ENCODE measurements at places on chromosomes 6 and 20.
A peak's percentile ranks its signal among the peaks of the same experiment; 100 is the strongest.

- DNase-seq, result no peak
These were observed 248.7 kb upstream of the ASCC3 start for GRCh38 chr6:101129851-101130250.

DNA sequence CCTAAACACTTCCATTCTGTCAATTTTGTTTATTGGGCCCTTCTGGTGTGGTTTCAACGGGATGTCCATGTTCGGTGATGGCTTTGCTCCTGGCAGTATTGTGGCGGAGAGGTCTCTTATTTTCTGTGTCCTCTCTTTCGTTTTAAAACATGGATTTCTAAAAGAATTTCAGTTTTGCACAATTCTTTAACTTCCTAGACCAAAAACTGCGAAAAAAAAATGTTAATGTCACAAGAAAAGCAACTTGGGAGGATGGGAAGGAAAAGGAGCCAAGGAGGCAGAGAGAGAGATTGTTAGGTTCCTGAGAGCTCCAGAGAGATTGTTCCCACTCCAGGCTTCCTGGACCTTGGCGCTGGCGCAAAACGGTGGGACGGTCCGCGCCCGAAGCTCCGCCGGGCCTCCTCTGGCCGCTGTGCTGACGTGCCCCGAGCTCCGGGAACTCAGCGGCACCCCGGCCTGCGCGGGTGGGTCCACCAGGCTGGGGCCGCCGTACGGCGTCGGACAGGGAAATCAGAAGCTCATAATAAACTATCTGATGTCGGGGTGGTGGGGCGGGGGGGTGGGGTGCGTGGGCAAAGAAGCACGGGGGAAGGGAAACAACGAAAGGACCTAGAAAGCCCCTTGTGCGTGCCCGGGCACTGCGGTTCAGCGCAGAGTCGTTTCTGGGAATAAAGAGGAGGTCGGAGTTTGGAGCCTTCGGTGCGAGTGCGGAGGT, 951 bp upstream of the OLIG3 start:
- DNase-seq, result no peak

- DNase-seq, result no peak
These were observed 336.8 kb upstream of the SASH1 start for GRCh38 chr6:148005806-148006205.

GRCh38 chr6:149751239-149751638, 1.7 kb downstream of the PCMT1 start:
- no peak for DNase-seq

DNA sequence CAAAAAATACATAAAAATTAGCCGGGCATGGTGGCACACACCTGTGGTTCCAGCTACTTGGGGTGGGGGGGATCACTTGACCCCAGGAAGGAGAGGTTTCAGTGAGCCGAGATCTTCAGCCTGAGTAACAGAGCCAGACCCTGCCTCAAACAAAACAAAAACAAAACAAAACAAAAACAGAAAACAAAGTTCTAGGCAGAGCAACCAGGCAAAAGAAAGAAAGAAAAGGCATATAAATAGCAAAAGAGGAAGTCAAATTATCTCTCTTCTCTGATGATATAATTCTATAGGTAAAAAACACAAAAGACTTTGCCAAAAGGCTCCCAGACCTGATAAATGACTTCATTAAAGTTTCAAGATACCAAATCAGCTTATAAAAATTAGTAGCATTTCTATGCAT, 446.9 kb downstream of the HAO1 start:
- no peak for DNase-seq

GRCh38 chr20:52793339-52793963, 178.7 kb upstream of the TSHZ2 start:
- no peak for DNase-seq

- DNase-seq, result no peak
These were observed 212.9 kb downstream of the TMEM200A start for GRCh38 chr6:130578713-130579112.

GRCh38 chr20:58669287-58670006, 18.4 kb downstream of the STX16 start:
- peak; percentile 32 for DNase-seq

DNA sequence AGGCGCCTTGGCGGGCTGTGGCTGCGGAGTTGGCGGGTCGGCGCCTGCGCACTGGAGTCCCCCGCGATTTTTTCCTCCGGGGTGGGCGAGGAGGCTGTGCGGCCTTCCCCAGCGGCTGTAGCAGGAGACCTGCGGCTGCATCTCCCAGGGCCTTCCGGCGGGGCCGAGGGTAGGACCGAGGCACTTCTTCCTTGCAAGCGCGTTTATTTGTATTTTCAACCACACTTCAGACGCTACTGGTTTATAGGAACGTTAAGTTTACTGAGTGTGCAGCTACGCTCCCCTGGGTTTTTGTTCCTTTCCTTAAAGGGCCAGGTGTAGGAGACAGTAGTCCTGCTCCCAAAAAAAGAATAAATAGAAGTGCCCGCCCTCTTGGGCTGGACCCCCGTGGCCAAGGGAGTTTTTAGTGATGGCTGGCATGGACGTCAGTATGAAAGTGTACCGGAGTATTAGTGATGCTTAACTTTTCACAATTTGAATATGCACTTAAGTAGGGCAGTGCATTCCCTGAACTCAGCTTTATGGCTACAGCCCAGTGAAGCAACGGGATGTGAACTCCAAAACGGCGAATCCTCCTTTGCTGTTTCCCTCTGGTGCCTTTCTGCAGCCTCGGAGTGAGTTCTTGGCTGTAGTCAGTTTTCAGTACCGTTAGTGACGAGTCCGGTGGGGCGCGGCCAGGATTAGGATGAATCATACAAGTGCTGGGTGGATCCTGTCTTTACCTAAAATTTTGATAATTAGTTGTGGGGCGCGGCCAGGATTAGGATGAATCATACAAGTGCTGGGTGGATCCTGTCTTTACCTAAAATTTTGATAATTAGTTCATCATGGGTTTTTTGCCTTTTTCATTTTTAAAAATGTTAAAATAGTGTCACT, 1.0 kb upstream of the FBXO5 start:
- no peak for DNase-seq

- no peak for DNase-seq
These were observed 35.9 kb upstream of the LTV1 start for GRCh38 chr6:143807103-143807772.

DNA sequence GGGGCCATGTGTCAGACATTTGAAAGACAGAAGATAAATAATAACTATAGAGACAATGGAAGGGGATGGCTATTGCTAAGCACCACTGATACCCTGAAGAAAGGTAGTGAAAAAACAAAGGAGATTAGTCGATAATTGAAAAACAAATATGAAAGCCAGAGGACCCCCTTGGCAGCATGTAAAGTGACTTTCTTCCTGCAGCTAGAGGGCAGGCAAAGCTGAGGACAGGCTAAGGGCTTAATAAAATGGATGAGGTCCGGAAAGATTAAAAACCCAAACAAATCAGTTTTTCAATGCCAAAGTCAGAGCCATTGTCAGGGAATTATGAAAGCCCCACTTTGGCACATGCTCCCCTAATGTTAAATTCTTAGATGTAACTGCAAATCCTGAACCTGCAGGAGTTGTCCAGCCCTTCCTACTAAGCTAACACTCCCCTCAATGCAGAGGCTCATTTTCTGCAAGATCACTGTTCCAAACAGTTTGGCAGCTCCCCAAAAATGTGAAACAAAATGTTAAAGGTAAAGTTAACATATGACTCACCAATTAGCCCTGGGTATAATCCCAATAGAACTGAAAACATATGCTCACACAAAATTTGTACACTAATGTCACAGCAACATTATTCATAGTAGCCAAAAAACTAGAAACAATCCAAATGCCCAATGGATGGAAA, 1177.9 kb downstream of the GRIK2 start:
- no peak for DNase-seq

- no peak for DNase-seq
These were observed 78.5 kb downstream of the SSR1 start for GRCh38 chr6:7234547-7234946.

DNA sequence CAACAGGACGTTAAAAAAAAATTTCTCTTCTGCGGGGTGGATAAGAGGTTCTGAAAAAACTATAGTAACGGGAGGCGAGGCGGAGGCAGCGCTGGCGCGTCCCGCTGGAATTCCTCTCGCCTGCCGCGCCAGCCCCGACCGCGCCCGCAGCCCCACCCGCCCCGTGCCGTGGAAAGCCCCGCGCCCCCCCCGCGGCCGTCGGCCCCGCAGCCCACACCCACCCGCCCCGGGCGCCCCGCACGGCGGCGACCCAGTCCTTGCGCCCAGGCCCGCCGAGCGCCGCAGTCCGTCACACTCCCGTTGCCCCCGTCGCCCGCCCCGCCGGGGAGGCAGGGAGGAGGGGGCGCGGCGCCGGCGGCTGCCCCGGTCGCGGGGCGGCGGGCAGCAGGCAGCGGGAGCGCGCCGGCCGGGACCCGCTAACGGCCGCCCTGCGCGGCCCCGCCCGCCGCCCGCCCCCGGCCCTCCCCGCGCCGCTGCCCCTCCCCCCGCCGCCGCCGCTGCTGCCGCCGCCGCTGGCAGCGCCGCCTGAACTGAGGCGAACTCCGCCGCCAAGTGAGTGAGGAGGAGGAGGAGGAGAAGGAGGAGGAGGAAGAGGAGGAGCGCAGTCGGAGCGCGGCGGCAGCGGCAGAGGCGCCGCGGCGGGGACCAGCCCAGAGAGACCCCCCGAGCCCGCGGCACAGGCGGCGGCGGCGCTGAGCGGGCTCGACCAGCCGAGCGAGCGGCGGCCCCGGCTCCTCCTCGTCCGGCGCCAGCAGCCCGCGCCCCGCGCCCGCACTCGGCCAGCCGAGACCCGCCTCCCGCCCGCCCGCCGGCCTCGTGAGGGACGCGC, at the start of gene QKI:
TSS of gene QKI (plus strand) at position 602 of the 829 bp plus-strand sequence. CDS start 476 bp downstream, outside the sequence.
- DNase-seq, result peak; percentile 37

DNA sequence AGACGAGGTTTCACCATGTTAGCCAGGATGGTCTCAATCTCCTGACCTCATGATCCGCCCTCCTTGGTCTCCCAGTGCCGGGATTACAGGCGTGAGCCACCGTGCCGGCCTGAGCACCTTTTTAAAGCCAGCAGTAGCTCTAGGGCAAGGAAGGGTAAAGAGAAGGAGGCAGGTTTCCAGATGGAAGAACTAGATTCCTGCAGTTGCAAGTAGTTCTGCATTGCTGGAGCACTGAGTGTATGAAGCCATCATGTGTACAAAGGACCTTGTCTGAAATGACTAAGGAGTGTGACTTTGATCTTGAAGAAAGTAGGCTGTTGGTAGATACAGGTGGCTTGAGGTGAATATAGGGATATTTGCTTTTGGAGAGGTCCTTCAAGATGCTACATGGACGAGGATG, 4.2 kb downstream of the OR2A4 start:
- no peak for DNase-seq

DNA sequence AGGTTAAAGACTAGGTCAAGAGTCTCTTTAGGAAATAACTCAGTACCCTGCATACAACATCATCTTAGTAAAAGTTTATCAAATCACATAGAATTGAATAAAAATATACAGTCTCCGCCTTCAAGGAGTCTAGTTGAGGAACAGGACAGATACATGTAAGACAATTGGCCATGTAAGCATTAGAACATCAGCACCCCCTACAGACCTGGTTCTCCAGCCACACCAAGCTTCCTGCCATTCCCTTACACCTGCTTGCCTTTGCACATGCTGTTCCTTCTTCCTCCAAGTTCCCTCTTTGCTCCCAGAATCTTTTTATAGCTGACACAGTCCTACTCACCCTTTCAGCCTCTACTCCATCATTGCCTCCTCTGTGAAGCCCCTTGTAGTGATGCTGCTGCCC, 187.8 kb upstream of the LRFN2 start:
- DNase-seq, result no peak

- DNase-seq, result no peak
These were observed 34.6 kb downstream of the PANK2 start for GRCh38 chr20:3923818-3924217.
